ENCODE measurements at places on chromosomes 11 and 22.
A peak's percentile ranks its signal among the peaks of the same experiment; 100 is the strongest.

GRCh38 chr22:50044485-50045118 is 13.5 kb downstream of the TTLL8 start:
- no peak for DNase-seq

GRCh38 chr11:130828741-130829140 is 87.5 kb downstream of the SNX19 start:
- DNase-seq = no peak

DNA sequence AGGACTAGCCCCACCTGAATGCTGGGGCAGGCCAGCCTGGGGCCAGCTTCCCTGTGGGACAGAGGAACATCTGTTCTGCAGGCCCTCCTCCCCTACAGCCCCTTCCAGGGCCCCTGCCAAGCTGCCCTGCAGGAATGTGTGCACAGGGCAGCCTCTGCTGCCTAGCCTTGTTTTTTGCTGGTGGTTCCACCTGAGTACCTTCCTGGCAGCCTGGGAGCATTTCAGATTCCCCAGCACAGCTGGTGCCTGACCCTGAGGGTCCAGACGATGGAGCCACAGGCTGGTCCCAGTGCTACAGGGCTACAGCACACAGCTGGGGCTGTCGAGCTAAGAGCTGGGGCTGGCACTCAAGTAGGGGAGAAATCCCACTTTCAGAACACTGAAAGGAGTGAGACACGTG is 22.3 kb upstream of the GPR83 start:
- peak; percentile 2 for DNase-seq

DNA sequence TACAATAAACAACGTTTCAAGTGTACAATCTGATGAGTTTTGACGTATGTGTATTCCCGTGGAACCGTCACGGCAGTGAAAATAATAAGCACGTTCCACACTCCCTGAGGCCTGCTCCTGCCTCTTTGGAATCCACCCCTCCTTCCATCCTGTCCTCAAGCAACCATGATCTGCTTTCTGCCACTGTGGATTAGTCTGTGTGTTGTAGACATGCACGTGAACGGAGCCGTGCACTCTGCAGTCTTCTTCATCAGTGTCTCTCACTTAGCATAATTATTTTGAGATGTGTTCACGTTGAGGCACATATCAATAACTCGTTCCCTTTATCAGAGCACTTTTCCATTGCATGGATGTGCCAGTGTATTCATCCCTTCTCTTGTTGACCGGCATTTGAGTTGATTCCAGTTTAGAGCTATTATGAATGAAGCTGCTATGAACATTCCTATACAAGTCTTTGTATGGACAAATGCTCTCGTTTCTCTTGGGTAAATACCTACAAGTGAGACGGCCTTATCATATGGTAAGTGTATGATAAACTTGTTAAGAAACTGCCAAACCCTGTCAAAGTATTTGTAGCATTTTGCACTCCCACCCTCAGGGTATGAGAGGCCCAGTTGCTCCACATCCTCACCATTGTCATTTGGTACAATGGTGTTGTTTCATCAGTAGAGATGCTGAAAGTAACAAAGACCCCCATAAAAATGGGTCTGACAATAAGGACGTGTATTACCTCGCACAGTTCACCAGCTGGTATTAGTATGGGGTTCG is 102.8 kb upstream of the CRYBB3 start:
- DNase-seq = no peak

All from ACHN (cell line).